Central memory CD4-positive, alpha-beta T cell (primary cell): ENCODE measurements at places on chromosomes 7 and 10.
A peak's percentile ranks its signal among the peaks of the same experiment; 100 is the strongest.

DNA sequence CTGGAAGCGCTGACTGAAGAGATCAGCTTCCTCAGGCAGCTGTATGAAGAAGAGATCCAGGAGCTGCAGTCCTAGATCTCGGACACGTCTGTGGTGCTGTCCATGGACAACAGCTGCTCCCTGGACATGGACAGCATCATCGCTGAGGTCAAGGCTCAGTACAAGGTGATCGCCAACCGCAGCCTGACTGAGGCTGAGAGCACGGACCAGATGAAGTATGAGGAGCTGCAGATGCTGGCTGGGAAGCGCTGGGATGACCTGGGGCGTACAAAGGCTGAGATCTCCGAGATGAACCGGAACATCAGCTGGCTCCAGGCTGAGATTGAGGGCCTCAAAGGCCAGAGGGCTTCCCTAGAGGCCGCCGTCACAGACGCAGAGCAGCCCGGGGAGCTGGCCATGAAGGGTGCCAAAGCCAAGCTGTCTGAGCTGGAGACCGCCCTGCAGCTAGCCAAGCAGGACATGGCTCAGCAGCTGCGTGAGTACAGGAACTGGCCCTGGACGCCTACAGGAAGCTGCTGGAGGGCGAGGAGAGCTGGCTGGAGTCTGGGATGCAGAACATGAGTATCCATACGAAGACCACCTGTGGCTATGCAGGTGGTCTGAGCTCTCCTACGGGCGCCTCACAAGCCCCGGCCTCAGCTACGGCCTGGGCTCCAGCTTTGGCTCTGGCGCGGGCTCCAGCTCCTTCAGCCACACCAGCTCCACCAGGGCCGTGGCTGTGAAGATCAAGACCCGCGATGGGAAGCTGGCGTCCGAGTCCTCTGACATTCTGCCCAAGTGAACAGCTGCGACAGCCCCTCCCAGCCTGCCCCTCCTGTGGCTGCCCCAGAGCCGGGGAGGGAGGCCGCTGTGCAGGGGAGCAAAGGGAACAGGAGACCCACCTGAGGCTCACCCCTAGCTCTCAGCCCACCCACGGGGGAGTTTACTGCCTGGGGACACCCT lies 24.9 kb upstream of the AMPH start:
- DNase-seq: no peak

- no peak for DNase-seq
Observed at GRCh38 chr10:49015700-49016099, 76.1 kb upstream of the LRRC18 start.

GRCh38 chr7:127821146-127821545 lies 169.2 kb downstream of the SND1 start:
- DNase-seq: no peak

- DNase-seq: no peak
Observed at GRCh38 chr7:133940368-133940767, 186.8 kb upstream of the LRGUK start.

DNA sequence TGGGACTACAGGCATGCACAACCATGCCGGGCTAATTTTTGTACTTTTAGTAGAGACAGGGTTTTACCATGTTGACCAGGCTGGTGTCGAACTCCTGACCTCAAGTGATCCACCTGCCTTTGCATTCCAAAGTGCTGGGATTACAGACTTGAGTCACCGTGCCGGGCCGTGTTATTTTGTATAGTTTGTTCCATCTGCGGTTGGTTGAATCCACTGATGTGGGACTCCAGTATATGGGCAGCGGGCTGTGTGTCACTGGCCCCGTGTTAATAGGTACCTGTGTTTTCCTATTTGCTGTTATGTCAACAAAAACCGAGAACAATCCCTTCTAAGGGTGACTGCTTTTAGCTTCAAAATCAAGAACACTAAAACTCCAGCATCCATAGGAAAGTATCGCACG lies 297.6 kb upstream of the PITRM1 start:
- no peak for DNase-seq

- DNase-seq: peak; percentile 20
Observed at GRCh38 chr10:78973901-78974616, 94.7 kb upstream of the ZMIZ1 start.

GRCh38 chr7:28607855-28608193 lies 195.5 kb downstream of the CREB5 start:
- no peak for DNase-seq

- DNase-seq: no peak
Observed at GRCh38 chr7:44313621-44314031, 11.8 kb downstream of the CAMK2B start.

DNA sequence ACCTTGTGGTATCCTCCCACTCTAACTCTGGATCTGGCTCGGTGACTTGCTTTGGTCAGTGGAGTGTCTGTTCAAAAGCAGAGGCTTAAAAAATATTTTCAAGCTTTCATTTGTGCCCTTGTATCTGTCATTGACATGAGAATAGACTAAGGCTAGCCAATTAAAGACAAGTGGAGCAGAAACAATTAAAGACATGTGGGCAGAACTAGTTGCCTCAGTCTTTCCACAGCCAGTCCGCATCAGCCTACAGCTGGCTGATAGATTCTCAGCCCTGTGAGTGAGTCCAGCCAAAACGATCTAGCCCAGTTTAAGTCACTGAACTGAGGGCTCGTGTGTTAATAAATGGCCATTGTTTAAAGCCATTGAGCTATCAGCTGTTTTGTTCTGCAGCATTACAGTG lies 185.2 kb upstream of the DGKB start:
- no peak for DNase-seq

GRCh38 chr10:102004376-102004775 lies 51.6 kb downstream of the ARMH3 start:
- DNase-seq: no peak

- DNase-seq: no peak
Observed at GRCh38 chr10:33808475-33808874, 474.0 kb upstream of the NRP1 start.

GRCh38 chr7:140153666-140154161 lies 23.1 kb downstream of the KDM7A start:
- no peak for DNase-seq

DNA sequence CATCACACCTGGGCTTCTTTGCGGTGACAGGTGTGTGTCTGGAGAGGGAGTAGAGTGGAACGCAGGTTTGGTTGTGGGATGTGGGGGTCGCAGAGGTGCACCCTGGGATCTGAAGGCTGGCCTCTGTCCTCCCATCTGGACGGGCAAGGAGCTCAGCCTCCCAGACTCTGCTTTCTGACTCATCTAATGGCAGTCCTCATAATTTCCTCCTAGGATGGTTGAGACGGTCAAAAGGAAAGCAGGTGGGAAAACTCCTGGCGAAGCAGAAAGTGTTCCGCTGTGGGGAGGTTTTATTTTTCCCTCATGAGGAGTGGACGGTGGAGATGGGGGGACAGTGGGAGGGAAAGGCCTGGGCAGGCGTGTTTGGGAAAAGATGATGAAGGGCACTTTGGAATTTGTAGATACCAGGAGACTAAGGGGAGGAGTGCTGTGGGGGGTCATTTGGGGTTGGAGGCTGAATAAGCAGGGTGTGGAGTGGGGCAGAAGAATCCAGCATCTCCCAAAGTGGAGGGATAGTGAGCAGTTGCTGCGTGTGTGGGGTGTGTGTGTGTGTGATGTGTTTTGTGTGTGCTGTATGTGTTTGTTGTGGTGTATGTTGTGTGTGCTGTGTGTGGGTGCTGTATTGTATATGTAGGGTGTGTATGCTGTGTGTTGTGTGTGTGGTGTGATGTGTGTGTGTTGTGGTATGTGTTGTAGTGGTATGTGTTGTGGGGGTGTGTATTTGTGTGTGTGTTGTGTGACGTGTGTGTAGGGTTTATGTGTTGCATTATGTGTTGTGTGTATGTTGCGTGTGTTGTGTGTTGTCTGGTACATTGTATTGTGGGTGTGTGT lies 97.2 kb upstream of the PODXL start:
- DNase-seq: no peak

GRCh38 chr7:26179422-26179821 lies 21.1 kb downstream of the HNRNPA2B1 start:
- DNase-seq: no peak

- DNase-seq: no peak
Observed at GRCh38 chr10:43574906-43575305, 490 bp upstream of the ZNF239 start.

GRCh38 chr10:33801705-33802104 lies 467.2 kb upstream of the NRP1 start:
- no peak for DNase-seq

GRCh38 chr10:118729200-118729599 lies 25.6 kb downstream of the CACUL1 start:
- DNase-seq: no peak

DNA sequence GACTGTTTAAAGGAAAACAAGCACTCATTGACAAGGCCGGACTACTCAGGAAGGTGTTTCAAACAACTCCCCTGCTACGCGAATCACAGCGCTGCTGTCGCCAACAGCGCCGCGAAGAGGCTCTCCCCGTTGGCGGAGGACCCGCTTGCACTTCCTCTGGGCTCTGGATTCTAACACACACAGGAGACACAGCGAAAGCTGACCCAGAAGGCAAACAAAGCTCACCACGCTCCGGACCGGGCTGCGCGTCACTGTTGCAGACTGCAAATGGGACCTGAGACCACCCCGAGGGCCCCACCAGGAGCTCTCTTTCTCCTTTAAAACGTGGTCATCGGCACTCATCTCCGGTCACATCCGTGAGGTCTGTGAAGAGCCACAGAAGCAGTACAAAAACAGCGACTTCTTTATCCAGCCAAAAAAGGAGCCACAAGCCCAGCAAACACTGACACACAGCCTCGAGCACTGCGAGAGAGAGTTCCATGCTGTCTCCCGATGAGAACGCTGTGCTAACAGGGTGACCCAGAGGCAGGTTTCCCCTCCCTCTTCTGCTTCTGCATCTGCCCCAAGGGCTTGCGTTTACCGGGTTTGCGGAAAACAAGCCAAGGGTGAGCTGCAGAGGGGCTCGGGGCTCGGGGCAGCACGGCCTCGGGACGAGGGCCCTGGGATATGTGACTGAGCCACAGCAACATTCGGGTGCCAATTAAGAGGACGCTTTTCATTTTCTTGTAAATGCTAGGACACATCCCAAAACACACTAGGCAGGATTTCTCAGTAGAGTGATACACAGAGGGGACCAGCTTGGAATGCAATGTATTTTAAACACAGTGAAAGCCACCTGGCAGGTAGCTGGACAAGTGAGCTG lies 41.3 kb downstream of the AMZ1 start:
- DNase-seq: no peak

GRCh38 chr10:5892007-5892406 lies 2.0 kb downstream of the FBH1 start:
- no peak for DNase-seq

- no peak for DNase-seq
Observed at GRCh38 chr10:49549640-49550346, 10.9 kb upstream of the ERCC6 start.

DNA sequence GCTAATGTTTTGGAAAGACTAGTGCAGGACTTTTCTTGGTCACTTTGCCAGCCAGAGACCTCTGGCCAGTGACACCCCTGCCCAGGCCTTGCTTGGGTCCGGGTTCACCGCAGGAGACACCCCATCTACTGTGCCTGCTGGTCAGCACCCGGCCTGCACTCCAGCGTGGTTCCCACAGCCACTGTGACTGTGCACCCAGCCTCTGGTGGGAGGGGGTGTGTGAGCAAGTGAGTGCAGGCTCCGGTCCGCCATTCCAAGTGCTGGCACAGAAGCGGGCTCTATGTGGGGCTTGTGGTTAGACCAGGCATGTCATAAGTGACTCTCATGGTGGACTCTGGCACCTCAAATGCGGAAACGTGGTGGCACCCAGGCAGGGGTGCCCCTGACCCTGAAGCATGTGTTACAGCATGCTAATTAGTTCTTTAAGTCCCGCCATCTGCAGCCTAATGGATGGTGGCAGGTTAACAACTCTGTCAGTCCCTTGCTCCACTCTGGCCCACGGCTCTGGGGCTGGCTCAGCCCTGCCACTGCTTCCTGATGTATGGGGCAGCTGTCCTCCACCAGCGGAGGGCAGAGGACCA lies 311.9 kb upstream of the HGF start:
- DNase-seq: no peak

DNA sequence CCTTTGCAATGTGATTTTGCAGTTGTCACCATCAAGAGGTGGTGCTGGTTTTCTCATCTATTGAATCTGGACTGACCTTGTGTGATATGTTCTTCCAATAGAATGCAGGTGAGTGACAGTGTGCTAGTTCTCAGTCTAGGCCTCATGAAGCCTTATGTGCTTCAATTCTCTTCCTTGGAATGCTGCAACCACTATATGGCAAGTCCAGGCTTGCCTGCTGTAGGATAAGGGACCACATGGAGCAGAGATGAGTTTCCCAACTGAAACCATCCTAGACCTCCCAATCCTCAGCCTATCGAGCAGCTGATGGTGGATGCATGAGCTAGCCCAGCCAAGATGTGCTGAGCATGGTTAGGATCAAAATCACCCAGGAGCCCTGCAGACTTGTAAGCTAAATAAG lies 32.6 kb upstream of the ARHGAP21 start:
- DNase-seq: no peak

GRCh38 chr10:108708363-108708762 lies 1214.9 kb downstream of the XPNPEP1 start:
- no peak for DNase-seq

DNA sequence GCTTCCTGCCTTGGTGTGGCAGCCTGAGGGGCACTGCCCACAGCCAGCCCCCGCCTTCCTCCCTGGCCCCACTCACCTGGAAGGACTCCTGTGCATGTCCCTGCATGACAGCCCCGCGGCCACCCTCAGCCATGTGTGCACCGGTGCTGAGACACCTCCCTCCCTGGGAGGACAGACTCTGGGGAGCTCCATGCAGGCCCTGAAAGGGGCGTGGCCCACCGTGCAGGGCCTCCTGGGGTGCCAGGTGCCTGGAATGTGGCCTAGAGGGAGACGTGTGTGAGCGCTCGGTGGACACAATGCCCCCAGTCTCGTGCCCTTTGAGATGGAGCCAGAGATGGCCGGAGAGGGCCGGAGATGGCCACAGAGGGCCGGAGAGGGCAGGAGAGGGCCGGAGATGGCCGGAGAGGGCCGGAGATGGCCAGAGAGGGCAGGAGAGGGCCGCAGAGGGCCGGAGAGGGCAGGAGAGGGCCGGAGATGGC lies 59.1 kb upstream of the PPP2R2D start:
- DNase-seq: no peak

- no peak for DNase-seq
Observed at GRCh38 chr10:26821699-26822570, 38.8 kb downstream of the ABI1 start.
